ENCODE measurements at places on chromosomes 1 and 21.

- DNase-seq, result no peak
These were observed 69.5 kb downstream of the TMPRSS15 start for GRCh38 chr21:18334066-18334465.

DNA sequence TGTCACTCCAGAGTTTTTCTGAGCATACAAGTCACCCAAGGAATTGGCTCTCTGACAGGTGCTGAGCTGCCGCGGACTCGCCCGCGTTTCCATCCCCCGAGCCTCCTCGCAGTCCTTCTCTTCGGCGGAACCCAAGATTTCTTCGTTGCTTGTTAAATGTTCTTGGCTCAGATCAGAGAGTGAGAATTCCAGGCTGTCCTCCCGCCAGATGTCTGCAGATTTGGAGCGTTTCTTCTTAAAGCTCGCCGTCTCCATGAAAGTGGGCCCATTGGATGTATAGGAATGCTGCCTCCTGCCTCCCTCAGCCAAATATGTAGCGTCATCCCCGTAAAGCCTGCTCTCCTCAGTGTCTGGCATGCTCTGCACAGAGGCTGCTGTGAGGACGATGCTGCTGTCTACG lies 77.8 kb downstream of the TIAM1 start:
- DNase-seq, result no peak

GRCh38 chr1:37480581-37481288 lies 6.4 kb downstream of the ZC3H12A start:
- no peak for DNase-seq

- no peak for DNase-seq
These were observed at the start of gene IL23R for GRCh38 chr1:67166196-67166595. IL23R (plus strand) TSS chr1:67166454; CDS start chr1:67168121, 1,667 bp downstream.

GRCh38 chr1:47873337-47873736 lies 123.8 kb downstream of the TRABD2B start:
- no peak for DNase-seq

GRCh38 chr1:55612988-55613387 lies 397.8 kb upstream of the USP24 start:
- no peak for DNase-seq

- DNase-seq, result no peak
These were observed 61.7 kb downstream of the ACP6 start for GRCh38 chr1:147608596-147608995.

- peak; percentile 53 for DNase-seq
These were observed 8.5 kb downstream of the IRF2BP2 start for GRCh38 chr1:234601301-234602017.

DNA sequence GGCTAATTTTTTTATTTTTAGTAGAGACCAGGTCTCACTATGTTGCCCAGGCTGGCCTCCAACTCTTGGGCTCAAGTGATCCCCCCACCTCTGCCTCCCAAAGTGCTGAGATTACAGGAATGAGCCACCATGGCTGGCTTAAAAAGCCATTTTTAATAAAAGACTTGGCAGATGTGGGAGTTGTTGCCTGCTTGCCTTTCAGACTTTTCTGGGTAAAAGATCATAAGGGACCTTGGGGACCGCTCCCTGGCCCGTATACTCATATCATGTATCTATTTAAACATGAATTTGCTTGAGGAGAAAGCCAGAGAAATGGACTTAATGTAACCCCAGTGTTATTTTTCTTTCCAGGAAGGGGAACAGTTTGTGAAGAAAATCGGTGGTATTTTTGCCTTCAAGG lies 23.4 kb upstream of the PODN start:
- DNase-seq, result no peak

DNA sequence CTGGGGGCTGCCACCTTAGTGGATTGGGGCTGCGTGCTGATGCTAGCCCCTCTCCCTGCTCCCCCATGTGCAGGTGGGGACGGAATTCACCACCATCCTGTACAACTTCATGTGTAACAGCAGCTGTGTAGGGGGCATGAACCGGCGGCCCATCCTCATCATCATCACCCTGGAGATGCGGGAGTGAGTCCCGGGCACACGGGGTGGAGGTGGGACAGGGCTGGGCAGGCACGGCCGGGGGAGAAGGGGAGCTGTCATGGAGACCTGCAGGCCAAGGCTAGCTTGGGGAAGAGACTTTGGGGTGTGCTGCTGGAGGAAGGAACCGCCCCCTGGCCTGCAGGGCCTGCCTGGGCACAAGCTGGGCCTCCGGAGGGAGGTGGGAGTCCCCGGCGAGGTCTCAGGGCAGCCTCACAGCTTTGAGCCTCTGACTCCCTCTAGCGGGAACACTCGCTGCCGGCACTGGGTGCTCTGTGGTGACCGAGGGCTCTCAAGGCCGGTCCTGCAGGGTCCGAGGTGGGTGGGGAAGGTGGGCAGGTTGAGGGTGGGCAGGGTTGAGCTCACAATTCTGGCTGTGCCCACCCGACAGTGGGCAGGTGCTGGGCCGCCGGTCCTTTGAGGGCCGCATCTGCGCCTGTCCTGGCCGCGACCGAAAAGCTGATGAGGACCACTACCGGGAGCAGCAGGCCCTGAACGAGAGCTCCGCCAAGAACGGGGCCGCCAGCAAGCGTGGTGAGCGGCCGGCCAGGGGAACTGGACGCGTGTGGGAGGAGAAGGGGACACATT lies 25.0 kb upstream of the CCDC27 start:
- DNase-seq, result no peak

DNA sequence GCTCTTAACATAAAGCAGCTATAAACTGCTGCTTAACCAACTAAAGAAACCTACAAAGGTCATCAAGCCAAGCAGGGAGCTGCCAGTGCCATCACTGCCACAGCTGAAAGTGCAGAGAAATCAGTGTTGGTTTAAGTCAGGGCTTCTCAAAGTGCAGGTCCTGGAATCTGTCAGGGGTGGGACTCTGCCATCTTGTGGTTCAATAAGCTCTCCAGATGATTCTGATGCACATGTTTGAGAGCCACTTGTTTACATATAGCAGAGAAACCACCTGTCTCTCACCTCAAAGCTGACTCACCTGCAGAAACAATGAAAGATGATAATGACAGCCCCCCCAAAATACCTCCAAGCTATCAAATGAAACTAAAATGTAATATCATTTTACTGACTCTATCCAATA lies 49.3 kb downstream of the SH3GLB1 start:
- DNase-seq, result no peak

DNA sequence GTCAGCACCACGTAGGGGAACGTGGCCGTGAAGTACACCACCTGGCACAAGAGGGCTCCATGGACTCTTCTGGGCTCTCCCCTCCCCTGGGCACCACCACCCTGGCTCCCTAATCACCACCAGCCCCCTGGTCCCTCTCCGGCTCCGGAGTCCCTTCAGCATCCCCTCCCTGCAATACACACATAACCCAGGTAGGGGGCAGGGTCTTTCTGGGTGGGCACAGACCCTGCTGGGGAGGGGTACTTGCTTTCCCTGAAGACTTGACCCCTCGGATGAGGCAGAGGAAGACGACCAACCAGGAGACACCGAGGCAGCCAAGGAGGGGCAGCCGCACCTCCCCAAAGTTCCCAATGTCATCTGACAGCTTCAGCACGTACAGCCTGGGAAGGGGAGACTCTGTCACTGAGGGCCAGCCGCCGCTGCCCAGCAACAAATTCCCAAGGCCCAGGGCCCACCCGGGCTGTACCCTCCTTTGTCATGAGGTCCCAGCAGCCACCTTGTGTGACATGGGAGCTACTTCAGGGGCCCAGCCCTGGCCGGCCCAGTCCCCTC lies 11.3 kb downstream of the CCDC24 start:
- no peak for DNase-seq

GRCh38 chr1:71853360-71853759 lies 429.0 kb downstream of the NEGR1 start:
- DNase-seq, result no peak

GRCh38 chr1:206657751-206658150 lies 22.4 kb downstream of the DYRK3 start:
- no peak for DNase-seq

- DNase-seq, result no peak
These were observed 348.7 kb downstream of the NPHP4 start for GRCh38 chr1:5643360-5644107.

- peak; percentile 22 for DNase-seq
These were observed 157.8 kb upstream of the VAMP3 start for GRCh38 chr1:7613106-7613850.

DNA sequence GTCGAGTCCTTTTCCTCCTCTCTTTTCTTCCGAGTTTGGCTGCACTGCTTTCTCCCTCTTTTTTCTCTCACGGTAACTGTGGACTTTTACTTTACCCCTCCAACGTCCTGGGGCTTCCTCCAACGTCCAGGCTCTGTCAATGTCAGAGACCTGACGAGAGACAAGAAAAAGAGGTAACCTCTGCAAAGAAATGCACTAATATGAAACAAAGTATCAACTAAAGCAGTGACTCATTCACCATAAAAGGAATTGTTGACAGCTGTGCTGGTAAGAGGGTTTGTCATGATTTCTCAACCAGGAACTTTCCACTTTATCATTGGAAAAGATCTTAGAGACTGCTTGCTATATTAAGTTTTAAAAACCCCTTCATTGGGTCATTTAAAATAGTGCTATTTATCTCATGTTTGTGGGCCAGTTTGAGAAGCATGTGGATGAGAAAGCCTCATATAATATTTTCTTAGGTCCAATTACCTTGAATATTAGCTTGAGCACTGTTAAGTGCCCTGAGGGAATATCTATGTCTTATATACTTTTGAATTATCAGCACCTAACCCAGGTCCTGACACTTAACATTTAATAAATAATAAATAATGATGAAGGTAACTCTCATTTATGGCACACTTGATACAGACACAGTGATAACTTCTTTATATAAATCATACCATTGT lies at the start of gene GBP2:
TSS of gene GBP2 (minus strand) at position 202 of the 668 bp plus-strand sequence. CDS start 4,148 bp downstream, outside the sequence.
- DNase-seq, result peak; percentile 66

- no peak for DNase-seq
These were observed 102.9 kb upstream of the TLR5 start for GRCh38 chr1:223245983-223246382.

- DNase-seq, result peak; percentile 74
These were observed 472.7 kb downstream of the PTPRU start for GRCh38 chr1:29708796-29709703.

GRCh38 chr1:180811886-180812285 lies 100.8 kb upstream of the KIAA1614 start:
- DNase-seq, result peak; percentile 12

GRCh38 chr1:6370006-6370405 lies 23.6 kb downstream of the ACOT7 start:
- no peak for DNase-seq

- no peak for DNase-seq
These were observed 252.7 kb downstream of the TTLL7 start for GRCh38 chr1:83746234-83746633.

DNA sequence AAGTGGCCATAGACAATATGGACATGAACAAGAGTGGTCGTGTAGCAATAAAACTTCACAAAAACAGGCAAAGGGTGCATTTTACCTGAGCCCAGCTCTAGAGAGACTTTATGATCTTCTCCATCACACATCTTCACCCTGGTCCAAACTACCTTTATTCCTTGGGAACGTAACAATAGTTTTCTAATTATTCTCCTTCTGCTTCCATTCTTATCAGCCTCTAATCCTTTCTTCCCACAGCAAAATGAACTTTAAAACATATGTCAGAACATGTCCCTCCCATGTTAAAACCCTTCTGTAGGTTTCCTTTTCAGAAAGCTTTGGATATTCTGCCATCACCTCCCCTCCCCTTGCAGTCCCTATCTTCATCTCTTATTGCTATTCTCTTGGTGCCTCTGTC lies 395.2 kb upstream of the PLXNA2 start:
- DNase-seq, result no peak
